A549 (cell line): ENCODE measurements at places on chromosomes 3 and 15. TPM values are rescaled to one million over a fixed set of nuclear protein-coding genes. Genes with fewer than 3 reads are reported as not detected.

GRCh38 chr15:39429898-39430357 is 151.0 kb upstream of the THBS1 start:
- DNase-seq: no peak

The PRR23A gene
- polyA plus RNA-seq: not detected in 3 replicates

The ANKRD63 gene
- polyA plus RNA-seq: 0.08 to 0.25 TPM (median 0.10 TPM) in 3 replicates

The GCSAM gene
- polyA plus RNA-seq: not detected in 3 replicates

- DNase-seq: no peak
Observed at GRCh38 chr15:69637818-69638217, 185.2 kb downstream of the RPLP1 start.
